ENCODE measurements at places on chromosomes 3 and 15.

GRCh38 chr15:68419301-68420175 is 12.4 kb downstream of the ITGA11 start:
- DNase-seq: no peak

- DNase-seq: no peak
These were observed 29.1 kb upstream of the GNB5 start for GRCh38 chr15:52220251-52220650.

DNA sequence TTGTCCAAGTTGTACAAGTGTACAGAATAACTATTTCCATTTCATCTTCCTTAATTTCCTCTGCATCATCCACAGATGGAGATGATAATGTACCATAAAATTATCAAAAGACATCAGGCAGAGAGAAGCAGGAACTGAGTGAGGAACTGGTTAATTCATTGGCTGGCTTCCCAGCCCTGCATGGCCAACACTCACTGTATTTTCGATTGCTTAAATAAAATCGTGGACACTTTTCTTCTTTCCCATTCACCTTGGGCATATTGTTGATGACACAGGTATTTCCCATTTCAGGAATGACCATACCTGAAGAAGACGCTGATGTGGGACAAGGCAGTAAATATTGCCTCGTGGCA is 144.2 kb upstream of the ABHD17C start:
- DNase-seq: no peak

DNA sequence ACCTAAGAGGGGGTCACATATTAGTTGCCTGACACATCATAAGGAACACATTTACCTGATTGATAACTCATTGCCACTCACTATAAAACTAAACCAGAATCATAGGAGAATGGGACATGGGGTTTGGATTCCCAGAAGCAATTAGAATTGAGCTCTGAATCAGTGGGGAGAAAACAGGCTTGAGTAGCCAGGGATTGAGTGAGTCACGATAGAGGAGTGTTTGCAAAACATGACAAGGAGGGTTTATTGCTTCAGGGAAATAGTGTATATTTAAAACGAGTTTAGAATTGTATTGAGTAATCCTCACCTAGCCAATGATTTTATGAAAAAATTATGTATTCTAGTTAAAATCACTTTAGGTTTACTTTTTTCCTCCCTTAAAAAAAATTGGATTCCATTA is 101.1 kb upstream of the THRB start:
- no peak for DNase-seq

GRCh38 chr15:52150871-52151270 is 38.3 kb upstream of the BCL2L10 start:
- no peak for DNase-seq

GRCh38 chr3:39181408-39182335 is 10.7 kb downstream of the XIRP1 start:
- DNase-seq: no peak

DNA sequence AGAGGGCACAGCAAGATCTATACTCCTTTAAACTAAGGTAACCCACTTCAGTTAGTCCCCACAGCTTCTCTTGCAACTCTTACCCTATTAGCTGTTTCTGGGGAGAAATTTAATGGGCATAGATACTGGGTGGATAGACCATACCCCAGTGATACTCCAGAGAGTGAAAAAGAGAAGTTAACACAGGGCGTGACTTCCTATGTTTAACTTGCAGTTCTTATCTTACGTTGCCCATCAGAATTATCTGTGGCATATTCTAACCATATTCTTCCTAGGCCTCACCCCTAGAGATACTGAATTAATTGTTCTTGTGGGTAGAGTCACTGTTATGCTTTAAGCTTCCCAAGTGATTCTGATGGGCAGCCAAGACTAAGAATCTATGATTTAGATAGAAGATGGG is 485.4 kb upstream of the TPRG1 start:
- DNase-seq: no peak

- DNase-seq: no peak
These were observed 18.5 kb downstream of the LARP6 start for GRCh38 chr15:70835415-70835814.

DNA sequence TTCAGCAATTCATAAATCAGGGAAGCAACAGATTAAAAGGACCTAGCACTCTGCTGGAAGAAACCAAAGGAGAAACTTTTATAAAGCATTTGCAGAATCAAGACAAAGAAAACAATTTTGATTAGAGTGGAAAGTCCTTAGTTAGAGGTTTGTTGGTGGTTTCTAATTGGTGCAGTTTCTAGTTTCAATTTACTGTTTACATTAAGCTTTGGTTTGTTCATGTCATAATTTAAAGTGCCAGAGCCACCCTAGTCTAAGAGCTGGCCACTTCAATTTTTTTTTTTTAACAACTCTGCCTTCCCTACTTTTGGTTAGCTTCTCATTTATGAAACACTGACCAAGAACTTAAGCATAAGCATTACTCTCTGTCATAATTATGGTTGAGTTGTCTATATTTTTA is 1428.2 kb upstream of the GBE1 start:
- no peak for DNase-seq

- no peak for DNase-seq
These were observed 241.8 kb downstream of the ROBO2 start for GRCh38 chr3:77281721-77282120.

DNA sequence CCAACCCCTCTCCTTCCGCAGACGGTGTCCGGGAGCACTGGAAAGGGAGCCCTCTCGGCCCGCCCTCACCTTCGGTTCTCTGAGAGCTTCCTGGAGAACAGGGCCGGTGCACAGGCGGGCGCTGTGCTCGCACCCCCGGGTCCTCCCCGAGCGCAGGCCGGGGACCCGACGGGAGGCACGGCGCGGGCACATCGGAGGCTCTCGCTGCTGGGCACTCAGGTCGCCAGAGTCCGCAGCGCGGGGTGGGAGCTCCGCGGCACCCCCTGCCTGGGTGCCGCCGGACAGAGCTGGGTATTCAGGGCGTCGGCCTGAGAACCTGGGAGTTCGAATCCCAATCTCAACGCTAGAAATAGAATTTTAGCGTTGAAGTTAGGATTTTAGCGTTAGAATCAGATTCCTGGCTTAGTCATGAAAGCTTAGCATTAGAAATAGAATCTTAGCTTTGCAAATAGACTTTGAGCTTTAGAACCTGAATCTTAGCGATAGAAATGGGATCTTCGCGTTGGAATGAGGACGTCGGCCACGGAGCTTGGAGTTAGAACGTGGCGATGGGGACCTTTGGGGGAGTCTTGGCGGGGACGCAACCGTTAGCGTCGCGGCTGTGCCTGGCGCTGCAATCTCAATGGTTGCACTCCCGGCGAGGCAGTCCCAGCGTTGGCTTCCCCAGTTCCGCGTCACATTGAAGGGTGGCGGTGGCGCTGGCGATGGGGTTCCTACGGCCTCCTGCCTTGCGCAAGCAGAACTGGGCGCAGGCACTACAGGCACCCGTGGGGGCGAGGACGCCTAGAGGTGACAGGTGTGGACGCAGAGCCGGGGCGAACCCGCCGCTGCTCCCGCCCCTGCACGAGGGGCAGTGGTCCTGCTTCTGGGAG is 549 bp downstream of the TRH start:
- DNase-seq: peak; percentile 4

DNA sequence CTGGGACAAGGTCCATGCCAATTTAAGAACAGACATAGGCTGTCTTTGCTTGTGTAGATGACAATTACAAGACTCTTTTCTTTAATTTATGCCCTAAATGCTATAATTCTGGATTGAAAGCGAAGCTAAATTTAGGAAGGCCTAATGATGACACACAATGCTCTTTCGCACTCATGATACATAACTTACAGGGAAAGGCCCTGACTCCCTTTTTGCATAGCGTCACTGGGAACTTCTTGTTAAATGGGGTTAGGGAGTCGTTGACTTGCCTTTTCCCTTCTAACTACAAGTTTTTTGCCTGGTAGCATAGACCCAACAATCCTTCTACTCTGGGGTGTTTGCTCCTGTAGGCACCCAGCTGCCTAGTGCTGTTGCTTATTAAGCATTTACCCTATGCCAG is 329.5 kb upstream of the LRRFIP2 start:
- no peak for DNase-seq

DNA sequence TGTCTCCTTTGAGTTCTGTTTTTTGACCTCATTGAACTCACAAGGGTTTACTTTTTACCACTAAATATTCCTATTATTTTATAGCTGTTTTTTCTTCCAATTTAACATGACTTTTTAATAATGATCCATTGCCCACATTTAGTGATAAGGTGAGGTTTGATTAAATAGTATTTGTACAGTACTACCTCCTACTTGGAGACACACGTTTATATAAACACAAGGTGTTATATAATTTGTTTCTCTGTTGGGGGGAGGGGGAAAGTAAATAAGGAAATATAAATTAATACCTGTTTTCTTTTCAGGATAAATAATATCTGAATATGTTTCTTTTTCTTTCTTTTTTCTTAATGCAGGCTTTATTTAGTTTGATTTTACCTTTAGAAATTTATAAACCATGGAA is 281.3 kb downstream of the LPP start:
- no peak for DNase-seq

DNA sequence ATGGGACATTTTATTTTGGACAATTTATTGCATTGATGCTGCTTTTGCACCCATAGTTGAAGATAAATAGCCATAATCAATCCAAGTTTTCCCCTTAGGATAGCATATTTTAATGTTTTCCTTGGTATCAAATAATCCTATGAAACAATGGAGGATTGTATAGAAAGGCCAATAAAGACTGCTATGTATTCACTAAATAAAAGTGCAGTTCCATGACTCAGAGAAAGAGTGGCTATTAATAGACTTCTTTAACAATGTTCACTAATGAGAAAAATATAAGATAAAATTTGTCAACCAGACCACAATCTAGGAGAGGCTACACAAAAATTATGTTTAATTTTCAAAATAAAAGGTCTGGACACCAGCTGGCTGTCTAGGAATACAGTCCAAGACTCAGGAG is 560.9 kb upstream of the AGTR1 start:
- DNase-seq: no peak

GRCh38 chr15:64875641-64876223 is 34.0 kb downstream of the PLEKHO2 start:
- DNase-seq: no peak

- DNase-seq: no peak
These were observed 1.9 kb downstream of the IVD start for GRCh38 chr15:40407330-40407990.

GRCh38 chr15:68712886-68713285 is 107.8 kb downstream of the ANP32A start:
- no peak for DNase-seq

GRCh38 chr3:182818296-182818978 is 25.1 kb downstream of the ATP11B start:
- no peak for DNase-seq

- no peak for DNase-seq
These were observed 34.7 kb downstream of the ANXA2 start for GRCh38 chr15:60363087-60363549.

DNA sequence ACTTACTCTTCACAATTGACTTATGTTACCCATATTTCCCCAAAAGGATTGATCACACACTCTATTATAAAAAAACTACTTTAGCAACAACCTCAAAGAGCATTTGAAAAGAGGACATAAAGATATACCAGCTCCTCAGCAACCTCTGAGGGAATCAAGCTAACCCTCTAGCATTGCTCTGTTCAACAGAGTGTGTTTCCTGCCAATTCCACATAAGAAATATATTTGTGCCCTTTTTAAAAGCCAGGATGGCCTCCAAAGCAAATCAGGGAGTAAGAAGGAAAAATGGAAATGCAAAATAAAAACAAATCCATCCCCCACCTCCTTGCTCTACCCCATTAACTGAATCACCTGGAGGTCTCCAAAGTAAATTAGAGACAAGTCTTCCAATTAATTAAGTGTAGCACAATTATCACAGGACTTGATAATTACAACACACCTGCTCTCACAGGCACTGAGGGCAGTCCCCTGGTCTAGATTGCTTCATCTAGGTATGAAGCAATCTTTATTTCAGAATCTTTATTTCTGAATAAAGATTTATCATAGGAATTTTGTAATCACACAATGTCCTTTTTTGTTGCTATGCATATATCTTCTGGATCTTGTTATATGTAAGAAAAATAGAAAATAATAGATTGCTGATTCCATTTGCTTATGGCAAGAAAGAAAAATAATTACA is 34.8 kb downstream of the GPR176 start:
- DNase-seq: no peak

DNA sequence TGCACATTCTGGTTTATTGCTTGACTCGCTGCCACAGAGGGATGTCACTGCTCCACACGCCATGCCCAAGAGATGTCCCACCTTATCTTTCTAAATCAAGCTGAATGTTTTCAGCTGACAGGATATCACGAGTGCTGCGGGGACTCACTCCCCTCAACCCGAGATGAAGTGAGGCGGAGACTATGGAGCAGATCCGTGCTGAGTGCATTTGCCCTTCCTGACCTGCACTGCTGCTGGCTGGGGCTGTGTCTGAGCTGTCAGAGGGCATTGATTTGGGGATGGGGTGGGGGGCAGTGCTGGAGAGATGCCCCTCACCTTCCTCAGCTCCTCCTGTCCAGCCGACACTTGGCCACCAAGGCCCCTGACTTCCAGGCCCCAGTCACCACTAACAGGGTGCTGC is 40.5 kb upstream of the CSPG4 start:
- DNase-seq: no peak

- DNase-seq: no peak
These were observed 14.1 kb upstream of the CTXND1 start for GRCh38 chr15:80266113-80266512.

- no peak for DNase-seq
These were observed 62.2 kb downstream of the PYDC2 start for GRCh38 chr3:191523148-191523547.

GRCh38 chr3:36488077-36488789 is 107.9 kb downstream of the STAC start:
- no peak for DNase-seq

DNA sequence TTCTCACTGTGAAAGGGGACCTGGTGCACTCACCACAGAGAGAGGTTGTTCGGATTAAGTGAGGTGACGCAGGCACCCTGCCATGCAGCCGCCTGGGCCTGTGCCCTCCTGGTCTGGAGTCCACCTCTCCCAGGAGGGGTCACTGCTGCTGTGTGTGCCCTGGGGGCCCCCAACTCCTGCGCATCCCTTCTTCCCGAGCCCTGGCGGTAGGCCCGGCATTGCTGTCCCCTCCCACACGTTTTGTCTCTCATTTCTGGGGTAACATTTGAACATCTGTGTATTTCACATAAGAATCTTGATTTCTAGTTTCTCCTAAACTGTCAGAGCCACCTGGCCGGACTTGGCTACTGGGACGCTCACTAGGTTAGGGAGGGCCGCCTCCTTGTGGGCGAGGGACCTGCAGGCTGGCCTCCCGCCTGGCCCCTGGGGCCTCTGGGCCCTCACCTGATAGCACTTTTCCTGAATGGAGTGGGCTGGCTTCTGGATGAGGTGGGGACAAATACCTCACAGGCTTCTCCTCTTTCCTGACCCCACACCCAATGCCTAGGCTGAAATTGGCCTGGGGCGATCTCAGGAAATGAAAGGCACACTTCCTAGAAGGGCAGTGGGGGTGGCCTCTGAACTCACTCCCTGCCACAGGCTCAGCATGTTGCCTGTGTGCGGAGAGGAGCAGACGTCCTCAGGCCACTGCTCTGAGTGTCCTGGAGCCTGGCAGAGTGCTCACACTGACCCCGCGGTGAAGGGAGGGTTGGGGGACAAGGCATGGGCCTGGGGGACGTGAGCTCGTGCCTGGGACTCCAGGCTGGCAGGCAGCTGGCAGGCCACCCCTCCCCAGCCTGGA is 104.2 kb upstream of the PRR23E start:
- no peak for DNase-seq

GRCh38 chr15:85707519-85708338 is 87.0 kb downstream of the KLHL25 start:
- DNase-seq: no peak
